ENCODE measurements at places on chromosomes 2 and 18. TPM values are rescaled to one million over a fixed set of nuclear protein-coding genes. Genes with fewer than 3 reads are reported as not detected.

AMMECR1L gene
- 20.2 TPM for total RNA-seq

- no peak for DNase-seq
Measured at GRCh38 chr18:67583621-67584020, 67.1 kb upstream of the DSEL start.

DNA sequence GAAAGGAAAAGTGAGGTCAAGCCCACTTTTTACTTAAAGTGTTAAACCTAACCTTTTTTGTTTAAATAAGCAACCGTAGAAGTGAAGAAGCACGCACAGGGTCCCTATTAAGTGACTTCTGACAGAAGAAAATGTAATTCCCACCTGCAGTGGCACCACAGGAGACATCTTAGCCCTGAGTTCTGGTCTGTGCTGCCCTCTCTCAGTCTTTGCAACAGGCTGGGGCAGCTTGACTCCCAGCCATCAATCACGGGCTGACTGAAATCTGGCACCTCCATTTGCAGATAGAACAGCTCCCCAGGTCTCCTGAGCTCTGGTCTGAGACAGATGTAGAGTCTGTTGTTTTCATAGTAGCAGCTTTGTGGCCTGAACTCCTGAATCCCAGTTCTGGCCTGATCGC is 170.0 kb downstream of the LTBP1 start:
- no peak for DNase-seq

- peak; percentile 85 for DNase-seq
Measured at GRCh38 chr2:231104115-231104713, 20.6 kb downstream of the HTR2B start.

IL36G gene
- not detected for total RNA-seq

DNA sequence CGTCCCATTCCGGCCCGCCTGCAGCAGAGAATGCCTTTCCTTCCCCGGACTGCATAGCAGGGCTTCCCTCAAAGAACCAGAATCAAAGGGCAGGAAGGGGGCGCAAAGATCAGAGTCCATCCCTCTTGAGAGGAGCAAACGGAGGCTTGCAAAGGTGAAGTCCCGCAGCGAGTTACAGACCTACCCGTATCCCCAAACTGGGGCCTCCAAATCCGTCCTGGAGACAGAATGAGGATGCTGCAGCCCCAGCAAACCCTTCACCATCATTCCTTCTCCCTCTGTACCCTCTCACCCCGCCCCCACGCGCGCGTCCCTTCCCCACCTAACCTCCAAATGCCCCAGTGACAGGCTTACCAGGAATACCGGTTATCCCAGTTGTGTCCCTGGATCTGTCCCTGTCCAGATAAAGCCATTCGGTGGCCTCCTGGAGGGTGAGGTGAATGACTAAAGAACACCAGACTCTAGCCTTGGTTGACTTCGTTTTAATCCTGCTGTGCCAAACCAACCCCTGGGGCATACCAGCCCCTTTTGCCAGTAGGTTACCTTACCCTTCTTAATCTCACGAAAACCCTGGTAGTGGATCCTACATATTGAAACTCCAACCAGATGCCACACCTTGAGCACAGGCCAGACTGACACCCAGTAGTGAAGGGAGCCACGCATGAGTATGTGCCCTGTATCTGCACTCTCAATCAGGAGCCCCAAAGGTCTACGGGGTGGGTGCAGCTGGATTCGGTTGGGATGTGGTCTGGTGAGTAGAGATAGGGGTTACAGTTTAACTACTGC is 961 bp upstream of the SLC40A1 start:
- DNase-seq = peak; percentile 68

DNA sequence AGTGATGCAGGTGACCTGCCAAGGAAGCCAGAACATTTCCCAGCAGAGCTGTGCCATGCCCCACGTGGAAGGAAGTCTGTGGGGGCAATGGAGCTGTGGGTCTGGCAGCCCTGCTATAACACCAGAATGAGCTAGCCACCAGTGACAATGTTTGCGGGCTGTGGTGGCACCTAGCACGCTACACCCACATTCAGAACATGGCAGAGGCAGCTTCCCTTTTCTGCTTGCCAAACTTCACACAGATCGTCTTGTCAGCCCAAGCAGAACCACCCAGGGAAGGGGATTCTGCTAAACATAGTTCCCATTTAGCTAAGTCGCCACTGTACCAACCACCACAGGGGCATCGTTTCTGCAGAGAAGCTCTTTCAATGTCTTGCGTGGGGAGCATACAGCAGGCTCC is 27.0 kb upstream of the CCDC93 start:
- no peak for DNase-seq

TDRD15 gene
- total RNA-seq = not detected

SIX2 gene
- total RNA-seq = not detected

GRCh38 chr2:73451263-73451972 is 65.8 kb downstream of the ALMS1 start:
- no peak for DNase-seq

MFSD2B gene
- total RNA-seq = 0.14 TPM

DNA sequence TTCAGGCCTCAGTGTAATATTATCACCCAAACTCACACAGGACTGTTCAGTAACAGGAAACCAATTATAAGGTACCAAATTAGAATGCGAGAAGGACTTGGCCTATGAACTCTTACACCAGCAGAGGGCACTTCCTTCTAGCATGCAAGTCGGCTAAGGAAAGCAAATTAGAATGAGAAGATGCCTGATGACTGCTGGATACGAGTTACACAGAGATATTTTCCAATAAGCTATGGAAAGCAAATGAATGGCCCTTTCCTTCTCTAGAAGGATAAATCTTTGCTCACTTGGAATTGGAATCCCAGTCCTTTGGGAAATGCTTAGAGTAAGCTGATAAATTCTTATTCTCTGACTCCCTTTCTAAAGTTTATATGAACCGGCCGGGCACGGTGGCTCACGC is 109.8 kb downstream of the AP1S3 start:
- DNase-seq = peak; percentile 79

DNA sequence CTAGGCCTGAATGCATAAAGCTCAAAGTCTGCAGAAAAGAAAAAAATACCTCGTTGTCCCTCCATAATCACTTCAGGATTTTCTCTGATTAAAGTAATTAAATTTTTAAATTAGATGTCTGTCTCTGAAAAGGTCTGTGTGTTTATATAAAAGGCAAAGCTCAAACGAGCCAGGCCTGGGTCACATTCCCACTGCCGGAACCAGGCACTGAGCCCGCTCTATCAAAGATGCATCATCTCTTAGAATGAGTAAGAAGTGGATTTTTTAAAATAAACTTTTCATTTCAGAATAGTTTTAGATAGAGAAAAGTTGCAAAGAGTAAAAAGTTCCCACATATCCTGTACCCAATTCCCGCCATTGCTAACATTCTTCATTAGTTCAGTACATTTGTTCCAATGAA is 202.1 kb upstream of the KYNU start:
- no peak for DNase-seq

ZNF892 gene
- total RNA-seq = 4.7 TPM

MALL gene
- total RNA-seq = 1.2 TPM

DNA sequence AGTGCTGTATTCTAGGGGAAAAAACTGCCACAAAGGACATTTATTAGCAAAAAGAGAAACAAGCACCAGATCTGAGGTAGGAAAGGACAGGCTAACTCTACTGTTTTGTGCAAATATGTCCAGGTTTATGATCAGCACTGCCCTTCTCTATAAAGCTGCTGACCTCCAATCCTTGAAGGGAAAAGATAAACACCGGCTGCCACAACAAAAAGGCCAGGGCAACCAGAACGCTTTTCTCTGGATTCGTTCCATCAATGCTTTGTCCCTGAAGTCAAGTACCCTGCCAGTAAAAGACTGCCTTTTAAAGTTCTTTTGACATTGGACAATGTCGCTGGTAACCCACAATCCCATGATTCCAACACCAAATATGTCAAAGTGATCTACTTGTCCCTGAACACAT is 21.0 kb downstream of the SMAD2 start:
- DNase-seq = peak; percentile 37

GRCh38 chr18:40055262-40055661 is 1899.8 kb upstream of the PIK3C3 start:
- no peak for DNase-seq

DNA sequence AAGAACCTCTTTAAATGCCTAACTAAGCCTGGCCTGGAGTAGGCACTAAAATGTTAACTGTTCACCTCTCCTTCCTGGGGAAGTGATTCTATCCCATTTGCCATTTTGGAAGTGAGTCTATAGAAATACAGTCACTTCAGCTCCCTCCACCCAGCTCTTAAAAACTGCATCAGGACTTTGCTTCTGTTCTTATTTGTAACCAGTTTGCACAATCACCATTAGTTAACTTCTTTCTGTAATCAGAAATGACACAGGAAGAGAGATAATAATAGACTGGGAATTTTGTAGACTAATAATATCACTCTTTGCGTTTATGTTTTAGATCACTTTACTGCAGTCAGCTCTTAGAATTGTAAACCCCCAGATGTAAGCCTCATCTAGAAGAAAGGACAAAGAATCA is 16.0 kb upstream of the MARCO start:
- DNase-seq = no peak

RAB6C gene
- total RNA-seq = not detected

DNA sequence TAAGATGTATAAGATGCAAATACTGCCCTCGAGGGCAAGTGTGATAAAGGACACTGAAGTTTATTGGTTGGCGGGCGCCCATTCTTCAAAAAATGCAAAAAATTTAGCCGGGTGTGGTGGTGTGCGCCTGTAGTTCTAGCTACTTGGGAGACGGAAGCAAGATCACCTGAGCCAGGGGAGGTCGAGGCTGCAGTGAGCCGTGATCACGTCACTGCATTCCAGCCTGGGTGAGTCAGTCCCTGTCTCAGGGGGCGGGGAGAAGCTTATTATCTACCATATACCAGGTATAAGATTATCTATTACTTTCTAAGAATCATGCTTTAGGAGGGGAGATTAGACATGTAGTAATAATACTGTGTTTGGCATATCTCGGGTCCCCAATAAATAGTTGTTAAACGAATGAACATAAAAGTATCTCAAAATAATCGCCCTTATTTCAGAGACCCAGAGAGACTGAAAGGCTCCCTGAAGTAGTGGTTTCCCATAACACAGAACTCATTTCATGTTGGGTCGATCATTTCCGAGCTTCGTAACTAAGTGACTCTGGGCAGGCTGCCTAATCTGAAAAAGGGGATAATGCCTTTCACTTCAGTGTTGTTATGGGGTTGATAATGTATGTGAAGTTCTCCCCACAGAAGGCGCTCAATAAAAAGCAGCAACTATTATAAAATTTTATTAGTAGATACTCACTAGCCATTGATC is 1.2 kb upstream of the SELENOI start:
- peak; percentile 64 for DNase-seq

NBAS gene
- 38.5 TPM for total RNA-seq

IL1R1 gene
- total RNA-seq = 1.7 TPM

GRCh38 chr18:79950515-79951341 is 725 bp downstream of the SLC66A2 start:
- DNase-seq = peak; percentile 80

All from activated CD4-positive, alpha-beta T cell treated with anti-CD3 and anti-CD28 coated beads, Interleukin-2, amount 10 ng/mL, durations not matched to agents 24 days and 14 days (primary cell).